ENCODE measurements at places on chromosomes 1 and 21. TPM values are rescaled to one million over a fixed set of nuclear protein-coding genes. Genes with fewer than 3 reads are reported as not detected.

GRCh38 chr21:37899146-37899545 is 17.1 kb downstream of the KCNJ6 start:
- no peak for DNase-seq
- no peaks in the 10 kb centered on the region for H3K36me3 ChIP-seq
- H3K4me3 ChIP-seq: no peak overlapping the region
- no peak overlapping the region for H3K27ac ChIP-seq
- no peaks in the 10 kb centered on the region for H3K4me1 ChIP-seq

DNA sequence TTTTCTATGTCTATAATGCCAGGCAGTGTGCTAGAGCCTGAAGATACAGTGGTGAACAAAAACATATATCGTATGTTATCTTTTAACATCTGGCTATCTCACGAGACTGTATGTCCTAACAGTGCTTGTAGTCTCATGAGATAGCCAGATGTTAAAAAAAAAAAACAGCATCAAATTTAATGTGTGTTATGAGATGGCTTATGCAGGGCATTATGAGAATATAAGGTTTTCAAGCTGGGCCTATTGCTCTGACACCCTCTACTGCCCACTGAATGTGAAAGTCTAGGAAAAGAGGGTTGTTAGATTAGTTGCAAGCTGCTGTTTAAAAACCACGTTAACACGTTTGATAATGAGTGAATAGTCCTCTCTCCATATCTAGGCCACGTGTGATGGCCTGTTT is 109.8 kb downstream of the CACHD1 start:
- H3K4me1 ChIP-seq: peaks cover 6% of the 10 kb centered on the region
- no peaks in the 10 kb centered on the region for H3K27me3 ChIP-seq
- H3K4me3 ChIP-seq: no peak overlapping the region
- H3K36me3 ChIP-seq: no peaks in the 10 kb centered on the region
- no peak overlapping the region for H3K27ac ChIP-seq
- DNase-seq: no peak

Gene UTP25
- polyA plus RNA-seq: 3.2 TPM

Gene PATJ
- 21.4 TPM for polyA plus RNA-seq

- DNase-seq: peak; percentile 77
Measured at GRCh38 chr1:32539584-32540571, 651 bp downstream of the ZBTB8A start.

- no peaks in the 10 kb centered on the region for H3K27me3 ChIP-seq
- H3K27ac ChIP-seq: no peak overlapping the region
- no peaks in the 10 kb centered on the region for H3K4me1 ChIP-seq
- no peaks in the 10 kb centered on the region for H3K36me3 ChIP-seq
- no peak for DNase-seq
- H3K4me3 ChIP-seq: no peak overlapping the region
Measured at GRCh38 chr1:160806784-160807183, 10.8 kb downstream of the LY9 start.

- no peaks in the 10 kb centered on the region for H3K27me3 ChIP-seq
- H3K36me3 ChIP-seq: no peaks in the 10 kb centered on the region
- peaks cover 3% of the 10 kb centered on the region for H3K4me1 ChIP-seq
- DNase-seq: no peak
Measured at GRCh38 chr1:222053790-222054294, 312.0 kb upstream of the DUSP10 start.

- H3K27ac ChIP-seq: no peak overlapping the region
- H3K27me3 ChIP-seq: peaks cover 63% of the 10 kb centered on the region
- H3K4me3 ChIP-seq: no peak overlapping the region
- no peak for DNase-seq
Measured at GRCh38 chr1:18197299-18197698, 89.7 kb downstream of the IGSF21 start.

Gene APCS
- 4.0 TPM for polyA plus RNA-seq

GRCh38 chr1:170893655-170894297 is 41.6 kb upstream of the MROH9 start:
- H3K4me1 ChIP-seq: no peaks in the 10 kb centered on the region
- no peaks in the 10 kb centered on the region for H3K36me3 ChIP-seq

Gene PKN2
- polyA plus RNA-seq: 16.8 TPM

Gene KTI12
- 10.4 TPM for polyA plus RNA-seq

- no peaks in the 10 kb centered on the region for H3K36me3 ChIP-seq
- H3K4me1 ChIP-seq: no peaks in the 10 kb centered on the region
- no peak overlapping the region for H3K27ac ChIP-seq
Measured at GRCh38 chr1:170800265-170800664, 135.1 kb upstream of the MROH9 start.

Gene RNF220
- polyA plus RNA-seq: 77.2 TPM

Gene MIER1
- polyA plus RNA-seq: 17.9 TPM

DNA sequence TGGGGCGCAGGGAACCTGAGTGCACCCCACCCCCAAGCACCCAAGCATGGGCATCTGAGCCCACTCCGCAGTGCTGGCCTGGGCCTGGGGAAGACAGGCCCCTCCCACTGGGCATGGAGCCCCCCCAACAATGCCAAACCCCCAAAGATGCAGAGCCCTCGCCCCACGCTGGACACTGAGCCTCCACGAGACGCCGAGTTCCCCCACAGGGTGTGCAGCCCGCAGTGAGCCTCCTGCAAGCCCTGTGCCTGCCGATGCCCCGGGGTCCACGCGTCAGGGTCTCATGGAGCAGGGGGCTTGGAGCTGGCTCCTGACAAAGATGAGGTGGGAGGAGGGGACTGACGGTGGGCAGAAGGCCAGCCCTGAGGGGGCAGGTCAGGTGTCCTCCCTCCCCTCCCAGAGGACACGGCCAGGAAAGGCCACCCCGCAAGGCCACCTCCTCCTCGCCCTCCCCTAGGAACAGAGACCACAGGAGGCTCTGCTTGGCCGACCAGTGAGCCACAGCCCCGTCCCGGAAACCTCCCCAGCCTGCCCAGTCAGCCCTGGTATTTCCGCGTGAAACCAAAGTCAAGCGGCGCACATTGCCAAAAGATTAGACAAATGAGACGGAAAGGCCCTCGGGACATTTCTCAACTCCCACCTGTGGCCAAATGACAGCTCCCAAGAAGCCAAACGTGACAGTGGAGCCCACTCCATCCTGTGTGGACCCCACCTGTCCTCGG is 33.4 kb downstream of the MEGF6 start:
- no peak overlapping the region for H3K4me3 ChIP-seq
- H3K27me3 ChIP-seq: no peaks in the 10 kb centered on the region

Gene HAO2
- 14.2 TPM for polyA plus RNA-seq

Gene ANGPTL3
- 42.2 TPM for polyA plus RNA-seq

DNA sequence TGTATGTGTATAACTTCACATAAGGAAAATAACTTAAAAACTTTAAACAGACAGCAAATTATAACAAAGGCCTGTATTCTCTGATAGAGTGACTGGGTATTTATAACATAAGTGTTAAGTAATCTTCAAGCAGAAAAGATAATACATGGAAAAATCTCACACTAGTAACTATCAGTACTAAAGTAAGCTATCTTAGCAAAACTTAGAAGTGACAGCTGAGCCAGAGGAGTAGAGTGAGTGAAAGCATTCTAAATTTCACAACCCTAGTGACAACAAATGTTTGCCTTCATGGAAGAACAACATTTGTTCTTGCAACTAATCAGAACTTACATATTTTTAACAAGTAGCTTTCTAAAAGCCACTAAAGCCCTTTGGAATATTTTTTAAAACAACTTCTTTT is 74.5 kb upstream of the B3GALT2 start:
- H3K27ac ChIP-seq: peak overlapping the region; percentile 1
- DNase-seq: no peak
- no peaks in the 10 kb centered on the region for H3K4me1 ChIP-seq
- no peaks in the 10 kb centered on the region for H3K27me3 ChIP-seq
- H3K36me3 ChIP-seq: no peaks in the 10 kb centered on the region

- peak; percentile 28 for DNase-seq
- no peak overlapping the region for H3K4me3 ChIP-seq
- no peak overlapping the region for H3K27ac ChIP-seq
- peaks cover 16% of the 10 kb centered on the region for H3K4me1 ChIP-seq
- H3K36me3 ChIP-seq: no peaks in the 10 kb centered on the region
Measured at GRCh38 chr1:1907098-1907736, 7.8 kb upstream of the CALML6 start.

DNA sequence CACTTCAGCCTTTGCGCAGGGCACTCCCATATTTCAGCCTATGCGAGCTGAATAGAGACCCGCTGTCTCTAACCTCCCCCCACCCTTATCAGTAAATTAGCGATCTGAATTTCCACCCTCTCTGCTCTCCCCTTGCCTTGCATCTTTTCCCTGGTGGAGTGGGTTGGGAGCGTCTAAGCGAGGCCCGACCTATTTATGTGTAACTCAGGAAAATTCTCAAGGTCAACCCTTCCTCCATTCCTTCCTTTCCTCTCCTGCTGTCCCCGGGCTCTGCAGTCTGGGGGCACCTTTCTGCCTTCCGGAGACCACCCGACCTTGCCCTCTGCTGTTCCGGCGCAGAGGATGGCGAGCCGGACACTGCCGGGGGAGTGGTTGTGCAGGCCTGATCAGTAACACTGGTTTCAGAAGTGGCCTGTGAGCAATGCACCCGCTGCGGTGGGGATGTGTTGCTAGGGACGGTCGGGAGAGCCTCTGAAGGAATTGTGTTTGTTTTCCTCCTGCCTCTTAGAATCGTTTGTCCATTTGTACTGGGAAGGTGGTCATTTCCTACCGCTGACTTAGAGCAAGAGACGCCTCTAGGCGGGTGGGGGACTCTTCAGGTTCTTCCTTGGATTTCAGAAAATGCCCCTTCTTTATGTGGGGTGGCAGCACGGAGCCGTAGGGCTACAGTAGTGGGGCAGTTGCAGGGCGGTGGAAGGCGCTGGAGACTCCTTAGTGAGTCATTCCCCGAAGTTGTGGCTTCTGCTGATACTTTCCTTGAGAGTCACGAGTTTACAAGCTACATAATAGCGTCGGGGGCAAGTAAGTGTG is 513 bp downstream of the MGST3 start:
- H3K36me3 ChIP-seq: no peaks in the 10 kb centered on the region
- H3K27ac ChIP-seq: peak overlapping the region; percentile 90
- H3K4me3 ChIP-seq: peak overlapping the region; percentile 80
- DNase-seq: peak; percentile 82
- H3K4me1 ChIP-seq: peaks cover 32% of the 10 kb centered on the region
- H3K27me3 ChIP-seq: no peaks in the 10 kb centered on the region

DNA sequence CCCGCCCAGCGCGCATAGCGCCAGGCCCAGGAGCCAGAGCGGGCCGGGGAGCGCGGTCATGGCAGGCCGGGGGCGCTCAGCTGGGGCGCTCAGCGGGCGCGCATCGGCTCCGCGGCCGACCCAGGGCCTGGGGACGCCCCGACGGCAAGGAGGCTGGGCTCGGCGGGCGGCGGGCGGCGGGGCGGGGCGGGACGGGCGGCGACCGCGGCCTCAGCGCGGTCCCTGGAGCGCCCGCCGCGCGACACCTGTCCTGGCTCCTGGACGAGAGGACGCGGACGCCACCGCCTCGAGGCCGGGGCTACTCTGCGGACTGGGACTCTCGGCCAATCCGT is 273 bp downstream of the BMP8B start:
- H3K4me1 ChIP-seq: no peaks in the 10 kb centered on the region
- no peak overlapping the region for H3K27ac ChIP-seq
- no peaks in the 10 kb centered on the region for H3K36me3 ChIP-seq

- peak; percentile 18 for DNase-seq
- H3K36me3 ChIP-seq: no peaks in the 10 kb centered on the region
- no peaks in the 10 kb centered on the region for H3K27me3 ChIP-seq
- H3K27ac ChIP-seq: no peak overlapping the region
- peaks cover 16% of the 10 kb centered on the region for H3K4me1 ChIP-seq
Measured at GRCh38 chr1:150473659-150474058, 13.6 kb upstream of the TARS2 start.
